ENCODE measurements at places on chromosomes 16 and 17.
A peak's percentile ranks its signal among the peaks of the same experiment; 100 is the strongest.

DNA sequence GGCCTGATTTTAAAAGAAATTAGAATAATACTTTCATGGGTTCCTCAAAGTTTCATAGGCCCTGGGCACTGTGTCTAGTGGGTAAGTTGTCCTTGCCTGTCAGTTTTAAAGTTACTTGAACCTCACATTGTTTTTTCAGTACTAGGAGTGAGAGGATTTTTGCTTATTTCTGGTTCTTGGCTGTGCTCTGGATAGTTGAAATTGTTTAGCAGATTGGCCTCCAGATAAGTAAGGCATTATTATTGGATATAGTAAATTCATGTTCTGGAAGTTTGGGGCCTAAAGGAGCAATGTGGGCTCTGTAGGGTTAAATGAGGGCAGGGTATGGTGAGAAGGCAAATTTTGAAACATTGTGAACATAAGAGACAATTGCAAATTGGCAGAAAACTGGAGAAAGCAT is 78.5 kb downstream of the WNT3 start:
- no peak for DNase-seq

DNA sequence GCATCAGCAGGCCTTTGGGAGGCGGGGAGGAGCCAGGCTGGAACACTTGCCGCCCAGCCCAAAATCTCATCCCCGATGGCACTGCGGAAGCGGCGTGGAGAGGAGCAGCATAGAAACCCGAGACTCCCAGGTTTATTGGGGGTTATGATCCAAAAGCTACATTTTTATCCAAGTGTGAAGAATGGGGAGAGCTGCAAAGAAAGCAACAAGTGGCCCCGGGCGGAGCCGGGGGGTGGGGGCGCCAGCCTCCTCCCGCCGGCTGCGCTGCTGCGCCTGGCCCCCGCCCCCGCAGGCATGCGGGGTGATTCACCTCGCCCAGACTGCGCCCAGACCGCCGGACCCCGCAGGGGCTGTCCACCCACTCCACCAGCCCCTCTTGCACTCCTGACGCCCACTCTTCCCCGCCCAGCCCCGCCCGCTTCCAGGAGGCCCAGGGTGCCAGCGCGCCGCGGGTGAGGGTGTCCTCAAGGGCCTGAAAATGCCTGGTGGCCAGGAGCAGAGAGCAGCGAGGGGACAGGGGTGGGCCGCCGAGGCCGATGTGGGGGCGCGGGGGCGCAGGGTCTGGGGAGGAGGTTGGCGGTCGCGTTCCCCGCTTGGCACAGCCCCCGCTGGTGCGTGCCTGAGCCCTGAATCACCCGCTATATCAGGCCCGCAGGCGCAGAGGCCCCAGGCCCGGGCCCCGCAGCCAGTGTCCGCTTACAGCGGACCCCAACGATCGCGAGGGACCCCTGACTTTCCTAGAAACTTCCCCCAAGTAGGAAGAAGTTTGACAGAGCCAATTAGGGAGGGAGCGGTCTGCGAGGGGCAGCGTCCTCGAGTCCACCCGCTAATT is 1.3 kb downstream of the CAVIN1 start:
- DNase-seq: peak; percentile 58

GRCh38 chr17:74883241-74883745 is 10.1 kb downstream of the FADS6 start:
- DNase-seq: no peak

- no peak for DNase-seq
Observed at GRCh38 chr17:14525551-14526455, 224.9 kb downstream of the HS3ST3B1 start.

DNA sequence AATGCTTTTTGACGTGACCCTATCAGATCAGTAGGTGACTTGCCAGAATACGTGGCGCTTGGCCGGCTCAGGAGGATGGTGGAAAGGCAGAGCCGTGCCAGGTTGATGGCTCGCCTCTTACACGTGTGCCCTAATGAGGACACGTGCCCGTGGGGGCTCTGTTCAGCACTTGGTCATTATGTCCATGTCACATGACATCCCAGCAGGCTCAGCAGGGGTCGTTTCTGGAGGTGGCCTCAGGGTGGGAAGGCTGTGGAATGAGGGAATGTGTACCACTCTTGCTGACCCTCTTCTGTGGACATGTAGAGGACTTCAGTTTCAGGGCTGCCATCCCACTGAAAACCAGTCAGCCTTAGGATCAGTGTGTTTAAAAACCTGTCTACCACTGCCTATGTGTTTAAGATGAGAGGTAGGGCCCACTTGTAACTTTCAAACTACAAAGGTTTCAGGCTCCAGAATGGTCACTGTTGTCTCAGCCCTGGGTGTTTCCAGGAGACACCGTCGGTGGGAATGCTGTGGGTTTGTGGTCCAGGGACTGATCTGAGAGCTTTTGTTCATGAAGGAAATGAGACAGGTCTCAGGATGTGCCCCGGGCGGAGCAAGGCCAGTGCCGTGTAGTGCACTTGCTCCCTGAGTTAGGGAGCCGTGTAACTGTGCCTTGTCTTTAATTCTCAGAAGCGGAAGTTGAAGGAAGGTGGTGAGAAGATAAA is 12.1 kb downstream of the UBN1 start:
- no peak for DNase-seq

DNA sequence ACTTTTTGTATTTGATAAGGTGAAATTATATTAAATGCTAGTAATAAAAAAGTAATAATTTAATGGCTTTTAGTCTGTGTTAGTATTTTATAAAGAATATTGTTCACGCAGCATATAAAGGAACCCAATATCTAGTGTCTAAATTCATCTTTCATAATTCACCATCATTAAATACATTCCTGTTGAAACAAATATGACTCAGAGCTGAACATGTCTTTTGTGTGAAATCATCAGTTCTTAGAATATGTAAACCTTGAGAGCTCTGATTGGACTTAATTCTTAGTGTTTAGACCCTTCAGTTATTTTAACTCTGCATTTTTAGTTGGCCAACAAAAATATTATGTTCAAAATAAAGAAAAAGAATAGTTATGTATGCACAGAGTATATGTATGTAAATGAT is 71.8 kb downstream of the ABHD15 start:
- DNase-seq: no peak

DNA sequence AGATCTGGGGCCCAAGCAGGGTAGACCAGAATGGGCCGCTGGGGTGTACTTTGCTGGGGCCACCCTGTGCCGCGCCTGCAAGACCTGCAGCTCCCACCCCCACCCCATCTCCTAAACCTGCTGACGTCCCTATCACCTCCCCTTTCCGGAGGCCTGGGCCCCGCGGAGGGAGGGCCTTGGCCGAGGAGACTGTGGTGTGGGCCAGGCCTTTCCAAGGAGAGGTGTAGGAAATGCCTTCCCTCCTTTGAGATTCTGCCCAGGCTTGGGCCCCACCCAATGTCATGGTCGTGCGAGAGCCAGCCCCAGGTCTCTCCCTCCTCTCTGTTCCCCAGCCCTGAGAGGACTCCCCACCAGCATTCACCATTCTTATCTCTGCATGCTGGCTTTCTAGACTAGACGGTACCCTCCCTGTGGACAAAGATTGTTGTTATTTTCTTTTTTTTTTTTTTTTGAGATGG is 3.9 kb upstream of the WFIKKN2 start:
- DNase-seq: no peak

GRCh38 chr17:75754378-75755204 is 10.4 kb downstream of the GALK1 start:
- no peak for DNase-seq

DNA sequence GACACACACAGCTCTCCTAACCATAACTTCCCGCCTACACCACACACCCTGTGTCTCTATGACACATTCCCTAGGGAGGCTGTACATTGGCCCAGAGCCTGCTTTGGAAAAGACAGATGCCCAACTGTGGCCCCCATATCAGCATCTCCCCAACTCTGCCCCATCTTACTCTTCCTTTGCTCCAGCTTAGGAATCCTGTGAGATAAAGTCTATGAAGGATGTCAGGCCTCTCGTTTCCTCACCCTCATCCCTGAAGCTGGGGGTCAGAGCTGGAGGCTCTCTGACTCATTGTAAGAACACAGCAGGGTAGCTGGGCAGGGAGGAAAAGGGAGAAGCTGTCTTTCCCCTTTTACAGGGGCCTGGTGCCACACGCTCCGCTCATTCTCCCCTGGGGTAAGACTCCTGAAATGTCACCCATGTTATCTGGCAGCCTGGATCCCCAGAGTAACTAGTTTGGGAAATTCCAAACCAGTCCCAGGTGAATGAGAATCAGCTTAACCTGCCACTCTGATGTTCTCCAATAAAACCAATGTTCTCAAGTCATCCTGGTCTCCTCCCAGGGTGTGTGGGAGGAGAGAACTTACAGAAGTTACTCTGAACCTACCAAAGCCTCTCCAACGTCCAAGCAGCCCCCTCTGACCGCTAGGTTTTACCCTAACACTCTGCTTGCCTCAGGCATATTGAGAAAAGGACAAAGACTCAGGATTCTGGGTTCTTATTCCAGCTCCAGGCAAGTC is 2.8 kb downstream of the RAPGEFL1 start:
- DNase-seq: no peak

DNA sequence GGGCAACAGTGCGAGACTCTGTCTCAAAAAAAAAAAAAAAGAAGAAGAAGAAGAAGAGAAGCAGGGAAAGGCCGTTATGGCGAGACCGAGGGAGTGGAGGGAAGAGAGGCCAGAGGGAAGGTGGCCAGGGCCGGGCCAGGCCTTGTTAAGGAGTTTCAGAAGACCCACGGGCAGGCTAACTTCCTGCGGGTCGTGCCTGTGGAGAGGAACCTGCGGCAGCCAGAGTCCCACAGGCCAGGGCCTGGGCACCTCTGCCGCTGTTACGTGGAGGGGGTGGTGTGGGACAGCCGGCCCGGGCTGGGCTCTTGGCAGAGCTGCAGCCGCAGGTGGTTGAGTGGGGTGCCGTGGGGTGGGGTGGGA is 5.4 kb downstream of the WDR81 start:
- DNase-seq: no peak

DNA sequence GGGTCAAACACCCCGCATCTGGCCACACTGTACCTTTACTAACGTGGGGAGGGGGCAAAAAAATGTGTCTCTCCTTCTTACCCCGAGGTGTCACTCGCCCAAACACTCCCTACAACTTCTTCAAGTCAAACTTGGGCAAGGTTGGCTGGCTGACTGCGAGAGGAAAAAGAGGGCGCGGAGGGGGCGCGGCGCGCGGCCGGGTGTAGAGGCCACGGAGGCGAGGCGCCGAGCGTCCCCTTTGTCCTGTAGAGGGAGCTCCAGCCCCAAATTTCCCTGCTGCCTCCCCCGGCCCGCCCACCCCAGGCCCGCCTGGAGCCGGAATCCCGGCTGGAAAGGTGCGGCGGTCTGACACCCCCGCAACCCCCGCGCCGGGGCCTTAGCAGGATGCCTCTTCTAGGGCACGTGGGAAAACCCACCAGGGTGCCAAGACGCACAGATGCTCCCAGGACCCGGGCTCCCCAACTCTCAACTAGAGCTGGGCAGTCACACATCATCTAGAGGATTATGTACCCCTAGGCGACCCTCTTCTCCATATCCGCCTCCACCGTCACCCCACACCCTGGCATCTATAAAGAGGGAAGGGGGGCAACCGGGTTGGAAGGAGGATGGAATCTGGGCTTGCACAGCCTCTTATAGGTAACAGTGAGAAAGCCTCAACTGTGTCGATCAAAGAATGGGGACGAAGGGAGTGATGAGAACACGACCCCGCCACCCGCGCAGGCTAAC is 4.2 kb downstream of the IRX3 start:
- DNase-seq: no peak

GRCh38 chr17:64087252-64088005 is 42.5 kb downstream of the ERN1 start:
- DNase-seq: no peak

GRCh38 chr16:22347100-22347820 is 27.2 kb downstream of the CDR2 start:
- no peak for DNase-seq

- no peak for DNase-seq
Observed at GRCh38 chr16:71443714-71444113, 1.9 kb upstream of the TLE7 start.

DNA sequence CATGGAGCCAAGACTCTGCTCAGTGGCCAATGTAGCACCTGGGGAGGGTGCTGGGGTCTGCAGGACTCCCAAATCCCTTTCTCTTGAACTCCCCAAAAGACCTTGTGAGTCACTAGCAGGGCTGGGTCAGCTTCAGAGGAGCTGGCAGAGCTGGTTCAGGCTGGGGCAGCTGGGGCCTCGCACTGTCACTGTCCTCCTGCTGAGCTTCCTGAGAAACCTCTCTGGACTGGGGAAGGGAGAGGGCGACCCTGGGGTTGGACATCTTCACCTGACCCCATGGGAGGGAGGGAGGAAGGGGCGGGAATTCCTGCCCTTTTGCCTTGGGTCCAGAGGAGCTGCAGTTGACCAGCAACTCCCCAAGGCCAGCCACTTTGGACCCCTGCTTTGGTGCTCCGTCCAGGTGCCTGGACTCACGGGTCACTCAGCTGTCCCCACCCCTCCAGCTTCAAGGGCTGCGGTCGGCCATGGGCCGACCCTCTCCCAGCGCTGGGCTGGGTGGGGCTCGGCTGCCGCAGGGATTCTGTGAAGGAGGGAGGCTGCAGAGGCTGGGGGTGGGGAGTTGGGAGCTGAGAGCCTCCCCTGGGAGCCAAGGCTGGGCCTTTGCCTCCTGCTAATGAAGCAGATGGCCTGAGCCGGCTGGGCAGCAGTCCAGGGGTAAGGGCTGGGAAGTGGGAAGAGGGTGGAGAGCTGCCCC is 9.2 kb downstream of the FMNL1 start:
- no peak for DNase-seq

DNA sequence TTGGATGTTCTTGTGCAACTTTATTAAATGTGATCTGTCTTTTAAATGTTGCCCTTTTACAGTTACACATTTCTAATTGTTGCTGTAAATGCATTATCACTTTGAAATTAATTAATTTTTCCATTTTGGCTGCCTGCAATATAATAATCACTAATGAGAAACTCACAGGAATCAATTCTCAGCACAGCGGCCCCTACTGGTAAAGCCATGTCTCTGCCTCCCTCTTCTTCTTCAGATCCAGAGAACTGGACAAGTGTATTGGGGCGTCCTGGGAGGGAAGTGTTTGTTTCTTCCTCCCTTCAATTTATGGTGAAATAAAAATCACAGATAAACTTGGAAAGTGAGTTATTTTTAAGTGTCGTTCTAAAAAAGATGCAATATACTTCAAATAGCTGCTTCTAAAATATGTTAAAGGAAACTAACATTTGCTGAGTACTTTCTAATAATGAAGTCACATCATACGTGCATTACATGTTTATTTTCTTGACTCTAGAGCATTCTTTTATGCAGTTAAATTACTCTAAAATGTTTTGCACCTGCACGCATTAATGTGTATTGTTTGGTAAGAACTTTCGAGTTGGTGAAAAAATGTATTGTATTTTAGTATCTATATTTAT is 338.0 kb downstream of the WWOX start:
- peak; percentile 48 for DNase-seq

GRCh38 chr16:19437280-19437679 is 19.6 kb downstream of the TMC5 start:
- no peak for DNase-seq

- no peak for DNase-seq
Observed at GRCh38 chr17:4189280-4189679, 46.3 kb downstream of the CYB5D2 start.

- DNase-seq: no peak
Observed at GRCh38 chr17:81460856-81461460, 51.6 kb downstream of the ACTG1 start.

DNA sequence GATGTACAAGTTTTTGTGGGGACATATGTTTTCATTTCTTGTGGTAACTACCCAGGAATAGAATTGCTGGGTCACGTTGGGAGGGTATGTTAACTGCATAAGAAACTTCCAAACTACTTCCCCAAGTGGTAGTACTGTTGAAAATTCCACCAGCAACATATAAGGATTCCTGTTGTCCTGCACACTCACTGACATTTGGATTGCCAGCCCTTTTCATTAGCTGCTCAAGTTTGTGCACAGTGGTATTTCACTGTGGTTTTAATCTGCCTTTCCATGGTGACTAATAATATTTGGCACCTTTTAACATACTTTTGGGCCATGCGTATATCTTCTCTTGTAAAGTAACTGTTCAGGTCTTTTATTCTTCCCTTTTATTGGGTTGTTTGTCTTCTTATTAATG is 103.3 kb downstream of the GNAO1 start:
- DNase-seq: no peak

Data from ureter (tissue), 1 donor.